ENCODE measurements at places on chromosomes 5 and 9. TPM values are rescaled to one million over a fixed set of nuclear protein-coding genes. Genes with fewer than 3 reads are reported as not detected.

DNA sequence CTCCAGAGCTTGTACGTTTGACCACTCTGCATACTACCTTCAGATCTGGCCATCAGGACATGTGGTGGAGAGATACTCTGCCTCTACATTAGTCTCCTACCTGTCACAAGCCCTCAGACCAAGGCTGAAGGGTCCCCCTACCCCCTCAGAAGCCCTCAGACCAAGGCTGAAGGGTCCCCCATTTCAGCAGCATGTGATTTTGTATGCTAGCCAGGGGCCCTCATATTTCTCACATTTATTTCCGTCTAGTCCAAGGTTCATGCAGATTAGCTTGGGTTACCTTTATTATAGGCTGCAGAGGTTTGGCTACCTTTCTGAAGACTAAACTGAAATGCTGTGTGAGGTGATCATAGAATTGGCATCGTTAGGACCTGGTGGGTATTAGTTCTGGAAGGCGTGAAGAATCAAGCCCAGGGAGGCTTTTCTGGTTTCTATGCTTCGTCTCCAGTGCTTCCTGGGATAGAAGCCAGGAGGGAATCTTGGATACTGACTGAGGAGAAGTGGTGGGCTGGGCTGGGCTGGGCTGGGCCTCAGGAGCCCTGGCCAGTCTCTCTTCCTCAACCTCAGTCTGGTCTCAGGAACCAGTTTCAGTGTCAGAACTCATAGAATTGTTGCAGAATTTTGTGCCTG is 2.8 kb downstream of the SMIM32 start:
- DNase-seq: no peak

FIBCD1 gene
- 1.2 TPM for total RNA-seq

DNA sequence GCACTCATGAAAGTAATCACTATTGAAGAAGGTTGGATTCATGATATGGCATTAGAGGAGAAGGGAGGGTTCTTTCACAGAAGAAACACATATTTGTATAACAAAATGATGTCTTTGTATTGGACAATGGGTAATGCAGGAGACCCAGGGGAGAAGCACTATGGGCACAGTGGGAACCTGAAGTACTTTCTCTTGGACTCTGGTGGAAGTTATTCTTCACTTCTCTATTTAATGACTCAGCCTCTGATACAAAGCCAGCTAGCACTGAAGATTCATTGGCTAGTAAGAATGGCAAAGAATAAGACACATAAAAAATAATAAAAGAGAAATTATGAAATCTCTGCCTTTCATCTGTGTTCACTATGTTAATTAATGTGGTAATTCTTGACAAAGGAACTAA is 149.9 kb upstream of the PRR16 start:
- no peak for DNase-seq

GRCh38 chr5:60333005-60333571 is 366.9 kb downstream of the DEPDC1B start:
- DNase-seq: peak; percentile 52

DNA sequence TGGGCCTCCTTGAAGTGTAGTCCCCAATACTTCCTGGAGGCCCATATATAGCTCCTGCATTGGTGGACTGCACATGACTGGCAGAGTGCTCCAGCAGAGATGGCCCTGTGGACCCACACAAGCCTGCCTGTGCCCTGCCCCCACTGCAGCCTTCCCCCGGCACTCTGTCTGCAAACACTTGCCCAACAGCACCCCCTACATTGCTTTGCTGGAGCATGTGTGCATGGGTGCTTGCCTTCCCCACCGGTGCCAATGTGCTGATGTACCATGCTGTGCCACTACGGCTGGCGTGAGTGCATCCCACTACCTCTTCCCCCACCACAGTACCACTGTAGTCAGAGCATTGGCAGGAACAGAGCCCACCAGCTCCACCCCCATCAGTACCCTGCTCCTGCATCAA is 563.6 kb upstream of the CTNND2 start:
- DNase-seq: no peak

DNA sequence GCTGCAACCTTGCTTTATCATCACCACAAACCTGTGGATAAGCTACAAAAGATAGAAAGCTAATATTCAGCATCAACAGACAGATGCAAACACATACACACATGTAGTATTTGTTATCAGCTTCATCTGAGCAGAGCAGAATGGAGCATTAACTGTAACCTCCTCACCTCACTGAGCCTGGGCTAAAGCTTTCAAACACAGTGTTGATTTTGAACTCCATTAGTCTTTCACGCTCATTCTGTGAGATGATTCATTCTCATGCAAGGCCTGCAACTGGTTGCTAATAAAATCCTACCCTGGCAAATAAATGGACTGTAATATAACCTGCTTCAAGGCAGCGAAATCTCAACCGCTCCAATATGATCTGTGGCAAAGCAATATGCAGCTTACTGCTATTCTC is 1360.6 kb upstream of the ACO1 start:
- DNase-seq: no peak

DNA sequence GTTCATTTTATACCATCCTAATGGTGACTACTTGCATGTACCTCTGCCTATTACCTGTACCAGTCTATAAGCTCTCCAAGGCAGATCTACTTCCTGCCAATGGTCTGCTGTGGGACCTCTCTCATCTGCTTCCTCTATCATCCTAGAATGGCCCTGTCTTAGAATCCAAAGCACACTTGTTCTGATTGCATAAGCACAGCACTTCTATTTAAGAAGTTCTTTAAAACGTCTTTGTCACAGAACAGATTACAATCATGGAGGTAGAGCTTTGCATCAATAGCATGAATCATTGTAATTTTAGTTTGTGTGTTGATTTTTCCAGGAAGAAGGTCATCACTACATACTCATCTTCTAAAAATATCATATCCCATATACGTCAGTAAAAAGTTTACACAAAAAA is 131.8 kb upstream of the ACOT12 start:
- no peak for DNase-seq

DNA sequence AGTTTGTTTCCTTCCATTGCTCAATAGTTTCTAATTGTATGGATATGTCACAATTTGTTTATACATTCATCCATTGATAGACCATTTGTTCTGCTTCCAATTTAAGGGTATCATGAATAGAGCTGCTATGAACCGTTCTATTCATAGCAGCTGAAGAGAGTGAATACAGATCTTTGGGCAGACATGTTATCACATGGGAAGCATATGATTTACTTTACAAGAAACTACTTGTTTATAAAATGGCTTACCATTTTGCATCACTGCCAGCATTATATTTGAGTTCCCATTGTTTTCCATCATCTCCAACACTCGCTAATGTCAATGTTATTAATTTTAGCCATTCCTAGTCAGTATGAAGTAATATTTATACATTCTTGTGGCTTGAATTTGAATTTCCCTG is 549.0 kb downstream of the MAT2B start:
- DNase-seq: no peak

- DNase-seq: no peak
These were observed 45.2 kb downstream of the ADAM19 start for GRCh38 chr5:157530226-157530972.

GRCh38 chr5:181260720-181261319 is at the start of gene TRIM52:
TSS of gene TRIM52 (minus strand) at chr5:181261143. CDS start at chr5:181260813, 330 bp downstream.
- peak; percentile 83 for DNase-seq

DNA sequence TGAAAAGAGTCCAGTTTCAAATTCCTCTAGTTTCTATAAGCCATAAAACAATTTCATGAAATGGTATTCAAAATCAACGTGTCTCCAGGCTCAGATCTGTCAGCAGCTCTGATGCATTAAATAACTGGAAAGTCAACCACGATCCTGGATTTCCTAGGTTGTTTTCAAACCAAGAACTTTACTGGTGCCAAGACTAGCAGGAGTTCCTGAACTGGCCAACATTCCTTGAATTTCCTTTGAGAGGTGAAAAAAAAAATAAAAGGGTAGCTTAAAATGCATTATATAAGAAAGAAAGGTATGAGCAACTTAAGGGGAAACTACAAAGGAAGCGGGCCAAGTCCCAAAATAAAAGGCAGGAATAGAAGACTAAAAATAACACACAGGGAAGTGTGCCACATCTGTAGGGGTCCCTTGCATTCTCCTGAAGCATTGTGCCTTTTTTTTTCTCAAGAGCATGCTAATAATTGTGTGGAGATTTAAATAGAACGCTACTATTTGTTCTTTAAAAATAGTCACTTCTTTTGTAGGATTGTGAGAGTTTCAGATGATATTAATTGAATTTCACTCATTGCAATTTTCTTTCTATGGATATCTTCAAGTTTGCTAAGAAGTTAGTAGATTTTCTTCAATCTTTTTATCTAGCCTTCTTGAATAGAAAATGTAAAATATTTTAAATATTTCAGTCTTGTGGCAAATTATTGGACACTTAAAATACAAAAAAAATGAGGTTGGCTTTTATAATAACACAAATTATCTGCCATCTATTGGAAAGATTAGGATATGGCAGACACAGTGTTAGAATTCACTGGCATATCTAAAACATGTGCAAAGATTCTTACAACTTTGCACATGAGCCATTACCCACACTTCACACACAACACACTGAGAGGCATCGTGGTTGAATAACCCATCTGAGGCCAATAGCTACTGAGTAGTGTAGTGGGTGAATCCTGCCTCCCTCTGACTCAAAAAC is 15.3 kb downstream of the ESM1 start:
- no peak for DNase-seq

RICTOR gene
- 13.0 TPM for total RNA-seq

DNA sequence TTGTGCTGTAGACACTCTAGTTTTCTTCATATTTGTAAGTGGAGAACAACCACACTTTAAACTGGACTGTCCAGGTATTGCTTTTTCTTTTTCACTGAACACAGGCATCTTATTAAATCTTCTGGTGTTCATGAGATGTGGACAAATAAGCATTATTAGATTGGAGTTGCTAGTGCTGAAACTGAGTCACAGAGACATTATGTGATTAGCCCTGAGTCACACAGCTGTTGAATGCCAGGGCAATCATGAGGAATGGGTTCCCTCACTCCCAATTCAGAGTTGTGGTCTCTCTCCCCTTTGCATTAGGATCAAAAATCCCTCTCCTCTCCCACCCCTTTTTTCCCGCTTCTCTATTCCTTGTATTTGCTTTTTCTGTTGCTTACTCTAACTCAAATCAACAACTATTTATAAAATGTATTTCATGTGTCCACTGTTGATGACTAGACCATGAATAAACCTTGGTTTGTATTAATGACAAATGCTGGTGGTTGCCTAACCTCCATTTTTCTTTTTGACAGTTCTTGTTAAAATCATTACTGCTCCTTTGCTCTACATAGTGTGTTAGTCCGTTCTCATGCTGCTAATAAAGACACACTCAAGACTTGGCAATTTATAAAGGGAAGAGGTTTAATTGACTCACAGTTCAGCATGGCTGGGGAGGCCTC is 738.2 kb downstream of the BRINP1 start:
- DNase-seq: peak; percentile 64

- no peak for DNase-seq
These were observed 792 bp downstream of the NTMT1 start for GRCh38 chr9:129626625-129627284.

DNA sequence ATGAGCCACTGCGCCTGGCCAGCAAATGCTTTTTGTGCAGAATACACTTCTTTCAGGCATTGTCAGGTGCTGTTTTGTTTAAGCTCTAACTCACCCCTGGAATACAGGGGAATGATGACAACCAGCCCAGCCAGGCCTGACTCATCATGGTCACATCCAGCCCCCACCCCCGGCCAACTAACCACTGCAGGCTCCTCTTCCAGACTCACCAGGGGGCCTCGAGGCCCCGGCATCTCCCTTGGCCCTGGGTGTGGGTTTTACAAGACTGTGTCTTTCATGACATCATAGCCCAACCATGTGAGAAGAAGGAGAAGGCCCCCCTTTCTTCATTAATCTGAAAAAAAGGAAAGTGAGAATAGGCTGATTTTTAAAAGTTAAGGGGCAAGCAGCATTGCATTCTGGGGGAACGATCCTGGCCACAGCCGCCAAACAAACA is 35.5 kb downstream of the OLFML2A start:
- peak; percentile 80 for DNase-seq

DNA sequence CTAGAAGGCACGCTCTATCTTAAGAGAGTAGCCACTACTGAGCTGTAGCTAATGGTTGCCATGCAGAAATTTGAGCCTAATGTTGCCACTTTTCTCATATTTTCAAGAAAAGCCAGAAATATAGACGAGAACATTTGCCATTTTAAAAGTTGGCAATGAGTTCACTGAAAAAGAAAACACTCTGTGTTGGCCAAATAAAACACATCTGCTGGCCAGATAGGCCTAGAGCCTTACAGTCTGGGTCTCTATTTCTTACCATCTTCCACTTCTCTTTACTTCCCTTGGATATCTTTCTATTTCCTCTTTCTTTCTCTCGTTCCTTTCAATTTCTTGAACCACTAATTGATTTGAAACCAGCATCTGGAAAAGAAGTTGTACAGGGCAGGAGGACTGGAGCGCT is 36.6 kb upstream of the VCAN start:
- DNase-seq: no peak

FBP1 gene
- not detected for total RNA-seq

DNA sequence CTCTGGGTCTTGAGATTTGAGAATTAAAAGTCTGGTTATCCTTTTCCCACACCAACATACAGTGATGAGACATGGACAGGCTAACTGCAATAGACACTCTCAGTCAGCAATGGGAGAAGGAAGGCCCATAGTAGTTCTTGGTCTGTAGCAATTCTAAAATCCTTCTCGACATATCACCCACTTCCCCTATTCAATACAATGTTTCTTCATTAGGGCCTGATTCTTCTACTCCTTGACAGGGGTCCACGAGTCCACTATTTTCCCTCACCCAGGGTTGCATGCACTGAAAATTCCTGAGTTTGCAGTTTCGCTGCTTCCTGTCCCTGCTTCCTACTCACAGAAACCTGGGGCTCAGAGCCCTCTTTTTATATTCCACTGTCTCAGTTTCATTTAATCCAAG is 402.8 kb downstream of the MAT2B start:
- no peak for DNase-seq

DNA sequence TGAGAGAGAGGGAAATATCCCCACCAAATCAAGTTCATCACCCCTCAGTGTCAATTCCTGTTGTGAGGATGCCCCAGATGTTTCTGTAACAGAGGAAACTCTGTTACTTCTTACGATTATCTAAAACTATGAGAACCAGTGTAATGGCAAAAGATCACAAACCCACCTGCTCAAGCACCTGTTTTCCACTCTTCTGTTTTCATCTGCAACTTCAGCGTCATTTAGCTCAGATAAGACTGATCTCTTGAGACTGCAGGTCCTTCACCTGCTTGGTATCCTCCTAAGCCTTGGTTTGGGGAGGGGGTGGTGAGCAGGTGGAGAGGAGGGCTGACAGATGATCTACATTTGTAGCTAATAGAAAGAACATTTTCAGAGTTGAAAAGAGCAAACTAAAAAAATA is 229.3 kb downstream of the SLF1 start:
- no peak for DNase-seq

C5orf52 gene
- total RNA-seq: not detected

GRCh38 chr5:142303565-142303964 is 21.3 kb downstream of the SPRY4 start:
- DNase-seq: no peak

DNA sequence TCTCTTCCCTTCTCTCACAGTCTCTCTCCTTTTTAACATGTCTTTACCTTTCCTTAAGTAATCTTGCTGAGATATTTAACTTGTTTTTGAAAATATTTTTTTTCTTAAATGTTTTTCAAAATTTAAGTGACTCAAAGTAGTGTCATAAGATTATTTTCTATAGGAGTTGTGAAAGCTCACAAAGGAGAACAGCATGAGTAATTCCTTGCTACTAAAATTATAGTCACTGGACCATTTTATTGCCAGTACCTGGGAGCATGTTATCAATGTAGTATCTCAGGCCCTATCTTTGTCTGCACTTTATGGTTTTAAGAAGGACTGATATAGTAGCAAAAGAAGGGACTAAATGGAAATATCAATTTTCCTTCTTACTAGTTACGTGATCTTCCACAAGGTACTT is 181.9 kb downstream of the TMEM232 start:
- peak; percentile 4 for DNase-seq

- DNase-seq: no peak
These were observed 86.0 kb downstream of the RXRA start for GRCh38 chr9:134412298-134412711.

PIP5KL1 gene
- 4.7 TPM for total RNA-seq

All from foreskin keratinocyte (primary cell).